ENCODE measurements at places on chromosomes 4 and X. TPM values are rescaled to one million over a fixed set of nuclear protein-coding genes. Genes with fewer than 3 reads are reported as not detected.

CENPVL2 gene
- not detected for total RNA-seq

ASMT gene
- not detected for total RNA-seq

F8 gene
- 24.7 TPM for total RNA-seq

ARHGAP6 gene
- total RNA-seq, result 20.5 TPM

DAPP1 gene
- total RNA-seq, result 7.2 TPM

SLC6A14 gene
- total RNA-seq, result not detected

DNA sequence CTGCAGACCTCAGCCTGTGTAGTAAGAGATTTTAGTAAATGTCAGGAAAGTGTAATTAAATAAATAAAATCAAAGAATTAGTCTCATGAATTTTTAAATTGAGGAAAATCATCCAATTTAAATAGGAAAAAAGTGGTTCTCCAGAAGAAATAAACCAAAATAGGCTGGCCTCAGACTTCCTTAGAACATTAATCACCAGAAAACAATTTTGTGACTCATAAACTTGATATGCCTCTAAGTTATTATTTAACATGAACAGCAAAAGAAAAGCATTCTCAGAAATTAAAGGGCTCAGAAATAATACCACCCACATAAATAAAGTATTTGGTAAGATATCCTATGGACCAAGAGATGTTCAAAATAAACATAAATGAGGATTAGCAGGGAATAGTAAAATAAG, 14.3 kb downstream of the FAM47B start:
- no peak for DNase-seq

GRCh38 chr4:118955515-118955914, 66.9 kb downstream of the SYNPO2 start:
- DNase-seq, result no peak

- DNase-seq, result no peak
Observed at GRCh38 chr4:130485371-130485770, 1389.4 kb downstream of the C4orf33 start.

- DNase-seq, result no peak
Observed at GRCh38 chr4:55364691-55365344, 18.8 kb downstream of the SRD5A3 start.

- no peak for DNase-seq
Observed at GRCh38 chr4:174334628-174335027, 50.9 kb downstream of the CEP44 start.

DNA sequence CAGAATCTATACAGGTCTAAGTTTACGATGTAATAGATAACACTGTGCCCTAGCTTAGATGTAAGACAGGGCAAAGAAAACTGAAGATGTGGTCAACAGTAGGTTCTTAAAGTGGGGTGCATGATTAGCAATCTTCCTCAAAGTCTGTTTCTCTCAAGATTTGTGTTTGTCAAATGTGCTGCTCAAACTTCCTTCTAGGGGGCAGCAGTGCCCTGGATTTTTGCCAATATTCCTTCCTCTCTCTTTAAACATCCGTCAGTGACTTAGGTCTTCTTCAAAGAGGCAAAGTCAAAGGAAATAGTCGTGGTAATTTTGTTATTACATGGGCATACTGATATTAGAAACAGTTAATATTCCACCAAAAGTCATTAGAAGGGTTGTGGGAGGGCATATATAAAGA, 4.2 kb upstream of the PDHA2 start:
- no peak for DNase-seq
